ENCODE measurements at places on chromosomes 16 and 17. TPM values are rescaled to one million over a fixed set of nuclear protein-coding genes. Genes with fewer than 3 reads are reported as not detected.

DNA sequence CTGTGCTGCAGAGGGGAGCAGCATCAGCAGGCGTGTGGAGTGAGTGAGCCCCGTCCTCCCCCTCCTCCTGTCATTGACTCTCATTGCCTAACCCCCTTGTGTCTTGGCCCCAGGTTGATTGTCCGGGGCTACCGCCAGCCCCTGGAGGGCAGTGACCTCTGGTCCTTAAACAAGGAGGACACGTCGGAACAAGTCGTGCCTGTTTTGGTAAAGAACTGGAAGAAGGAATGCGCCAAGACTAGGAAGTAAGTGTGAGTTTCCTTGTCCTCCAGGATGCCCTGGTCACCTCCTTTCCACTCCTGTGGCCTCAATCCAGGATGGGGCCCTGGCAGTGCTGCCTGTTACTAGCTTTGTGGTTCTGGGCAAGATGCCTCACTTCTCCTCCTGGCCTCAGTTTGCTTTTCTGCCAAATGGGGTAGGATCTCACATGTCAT is 87.0 kb downstream of the ABCC1 start:
- DNase-seq = no peak

GRCh38 chr17:70661342-70662222 is 492.2 kb downstream of the KCNJ2 start:
- no peak for DNase-seq

Gene CASKIN2
- 34.3 TPM for total RNA-seq

DNA sequence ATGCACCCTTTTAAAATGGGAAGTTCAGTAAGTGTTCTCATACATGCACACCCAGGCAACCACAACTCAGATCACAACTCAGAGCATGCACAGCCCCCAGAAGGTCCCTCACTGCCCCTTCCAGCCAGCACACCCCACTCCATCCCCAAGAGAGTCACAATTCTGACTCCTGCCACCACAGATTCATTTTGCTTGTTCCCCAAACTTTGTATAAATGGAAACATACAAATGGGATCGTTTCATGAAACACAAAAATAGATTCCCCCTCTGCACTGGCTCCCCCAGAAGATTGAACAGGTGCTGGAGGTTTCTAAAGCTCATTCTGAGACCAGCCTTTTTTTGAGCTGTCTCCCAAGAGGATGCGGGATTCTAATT is 3.3 kb upstream of the TNFRSF13B start:
- no peak for DNase-seq

GRCh38 chr17:40548982-40549685 is 16.1 kb downstream of the CCR7 start:
- no peak for DNase-seq

GRCh38 chr17:3989041-3989886 is 25.0 kb upstream of the ATP2A3 start:
- DNase-seq = no peak

DNA sequence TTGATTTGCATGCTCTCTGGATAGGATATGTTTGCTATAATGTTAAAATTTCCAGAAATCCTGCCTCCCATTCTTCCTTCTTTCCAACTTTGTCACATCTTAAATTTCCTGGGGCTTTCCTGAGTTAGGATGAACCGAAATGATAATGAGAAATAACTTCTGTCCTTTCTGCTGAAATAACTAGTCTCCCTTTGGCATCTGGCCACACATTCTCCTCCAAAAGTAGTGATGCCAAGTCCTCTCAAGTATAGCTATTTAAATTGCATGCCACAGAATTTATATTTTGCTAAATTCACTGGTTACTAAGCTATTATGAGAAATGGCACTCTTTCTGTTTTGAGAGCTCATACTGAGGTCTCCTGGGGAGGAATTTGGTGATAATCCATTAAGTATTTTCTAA is 30.6 kb downstream of the FAM20A start:
- DNase-seq = no peak

Gene ZNF75A
- 19.2 TPM for total RNA-seq

DNA sequence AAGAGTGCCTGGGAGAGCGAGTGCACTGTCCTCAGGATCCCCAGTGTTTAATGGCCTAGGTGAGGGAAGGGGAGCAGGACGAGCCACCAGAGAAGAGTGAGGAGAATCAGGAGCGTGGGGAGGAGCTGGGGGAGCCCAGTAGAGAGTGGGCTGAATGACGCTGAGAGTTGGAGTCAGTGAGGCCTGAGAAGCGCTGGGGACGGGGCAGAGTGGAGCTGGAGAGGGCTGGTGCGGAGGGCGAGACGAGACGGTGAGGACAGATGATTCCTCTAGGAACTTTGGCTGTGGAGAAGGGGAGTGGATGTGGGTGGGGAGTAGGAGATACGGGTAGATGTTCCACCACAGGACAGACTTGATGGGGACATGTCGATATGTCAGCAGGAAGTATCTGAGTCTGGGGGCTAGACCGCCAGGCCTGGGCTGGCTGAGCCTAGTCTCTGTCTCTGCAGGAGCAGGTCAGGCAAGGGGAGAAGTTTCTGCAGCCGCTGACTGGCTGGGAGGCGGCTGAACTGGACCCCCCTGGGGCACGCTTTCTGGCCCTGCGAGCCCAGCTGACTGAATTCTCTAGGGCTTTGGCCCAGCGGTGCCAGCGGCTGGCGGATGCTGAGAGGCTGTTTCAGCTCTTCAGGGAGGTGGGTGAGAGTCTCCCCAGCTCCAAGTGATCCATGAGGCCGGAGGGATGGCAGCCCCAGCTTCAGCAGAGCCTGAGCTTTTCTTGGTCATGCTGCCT is 4.7 kb downstream of the PLEKHG4 start:
- no peak for DNase-seq

Gene HOXB1
- not detected for total RNA-seq

- no peak for DNase-seq
These were observed 27.9 kb upstream of the C16orf95 start for GRCh38 chr16:87344931-87345631.

Gene FOXF1
- total RNA-seq = 0.33 TPM

Gene SLC12A3
- total RNA-seq = not detected

DNA sequence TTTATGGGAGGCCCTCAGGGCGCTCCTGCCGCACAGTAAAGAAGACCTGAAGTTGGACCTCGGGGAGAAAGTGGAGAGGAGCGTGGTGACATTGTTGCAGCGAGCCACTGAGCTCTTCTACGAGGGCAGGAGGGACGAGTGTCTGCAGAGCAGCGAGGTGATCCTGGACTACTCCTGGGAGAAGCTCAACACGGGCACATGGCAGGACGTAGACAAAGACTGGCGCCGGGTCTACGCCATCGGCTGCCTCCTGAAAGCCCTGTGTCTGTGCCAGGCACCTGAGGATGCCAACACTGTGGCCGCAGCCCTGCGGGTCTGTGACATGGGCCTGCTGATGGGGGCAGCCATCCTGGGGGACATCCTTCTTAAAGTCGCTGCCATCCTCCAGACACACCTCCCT is 6.8 kb downstream of the KDM8 start:
- no peak for DNase-seq

Gene BCO1
- total RNA-seq = not detected

DNA sequence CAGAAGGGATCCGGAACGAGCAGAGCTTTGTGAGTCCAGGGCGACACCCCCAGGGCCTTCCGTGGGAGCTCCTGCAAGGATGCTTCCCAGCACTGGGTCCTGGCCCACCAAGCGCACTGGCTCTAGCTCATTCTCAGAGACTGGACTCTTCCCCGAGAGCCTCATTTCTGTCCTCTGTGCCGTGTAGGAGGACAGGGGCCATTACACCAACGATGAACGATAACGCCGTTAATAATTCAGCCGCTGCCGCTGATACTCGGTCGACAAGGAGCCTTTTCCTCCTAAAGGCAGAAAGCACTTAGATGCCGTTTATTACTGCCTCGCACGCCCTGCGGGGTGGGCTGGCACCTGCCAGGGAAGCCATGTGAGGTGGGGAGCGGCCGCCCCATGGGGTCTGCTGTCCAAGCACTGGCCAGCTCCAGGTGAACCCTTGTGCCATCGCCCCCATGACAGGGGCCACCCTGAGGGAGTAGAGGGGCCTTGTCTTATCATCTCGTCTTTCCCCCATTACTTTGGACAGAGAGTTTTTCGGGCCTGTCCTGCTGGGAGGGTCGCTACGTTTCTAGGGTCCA is 33.5 kb downstream of the TBC1D16 start:
- DNase-seq = no peak

GRCh38 chr17:79042421-79043190 is 18.6 kb downstream of the C1QTNF1 start:
- peak; percentile 69 for DNase-seq

Gene CYB561
- 9.0 TPM for total RNA-seq

DNA sequence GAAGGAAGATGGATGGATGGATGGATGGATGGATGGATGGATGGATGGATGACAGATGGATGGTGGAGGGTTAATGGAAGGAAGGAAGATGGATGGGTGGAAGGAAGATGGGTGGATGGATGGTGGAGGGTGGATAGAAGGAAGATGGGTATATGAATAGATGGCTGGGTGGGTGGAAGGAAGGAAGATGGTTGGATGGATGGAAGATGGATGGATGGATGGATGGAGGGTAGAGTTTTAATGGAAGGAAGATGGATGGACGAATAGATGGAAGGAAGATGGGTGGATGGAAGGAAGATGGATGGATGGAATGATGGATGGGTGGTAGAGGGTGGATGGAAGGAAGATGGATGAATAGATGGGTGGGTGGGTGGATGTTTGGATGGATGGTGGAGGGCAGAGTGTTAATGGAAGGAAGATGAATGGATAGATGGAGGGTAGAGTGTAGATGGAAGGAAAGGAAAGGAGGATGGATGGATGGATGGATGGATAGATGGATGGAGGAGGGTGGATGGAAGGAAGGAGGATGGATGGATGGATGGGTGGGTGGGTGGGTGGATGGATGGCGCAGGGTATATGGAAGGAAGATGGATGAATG is 22.1 kb downstream of the MLYCD start:
- no peak for DNase-seq

GRCh38 chr17:58047376-58048150 is 35.7 kb upstream of the DYNLL2 start:
- no peak for DNase-seq

DNA sequence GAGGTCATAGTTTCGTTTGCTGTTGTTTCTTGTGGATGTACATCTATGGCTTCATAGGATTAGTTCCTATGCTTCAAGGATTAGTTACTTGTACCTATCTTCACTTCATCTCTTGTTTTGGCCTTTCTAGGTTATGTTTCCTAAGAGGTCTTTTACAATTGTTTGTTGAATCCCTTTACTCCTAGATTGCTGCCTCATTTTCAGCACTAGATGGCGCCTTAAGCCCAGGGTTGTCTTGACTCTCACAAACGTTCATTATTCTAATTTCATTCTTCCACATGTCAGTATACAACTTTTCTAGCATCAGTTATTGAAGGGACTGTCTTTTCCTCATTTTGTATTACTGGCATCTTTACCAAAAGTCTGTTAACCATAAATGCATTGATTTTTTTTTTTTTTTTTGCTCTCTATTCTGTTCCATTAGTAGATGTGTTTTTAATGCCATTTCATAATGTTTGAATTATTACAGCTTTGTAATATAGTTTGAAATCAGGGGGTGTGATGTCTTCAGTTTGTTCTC is 45.0 kb upstream of the NACA2 start:
- no peak for DNase-seq

Gene OR2C1
- total RNA-seq = 0.22 TPM

Gene MTHFSD
- total RNA-seq = 10.2 TPM

DNA sequence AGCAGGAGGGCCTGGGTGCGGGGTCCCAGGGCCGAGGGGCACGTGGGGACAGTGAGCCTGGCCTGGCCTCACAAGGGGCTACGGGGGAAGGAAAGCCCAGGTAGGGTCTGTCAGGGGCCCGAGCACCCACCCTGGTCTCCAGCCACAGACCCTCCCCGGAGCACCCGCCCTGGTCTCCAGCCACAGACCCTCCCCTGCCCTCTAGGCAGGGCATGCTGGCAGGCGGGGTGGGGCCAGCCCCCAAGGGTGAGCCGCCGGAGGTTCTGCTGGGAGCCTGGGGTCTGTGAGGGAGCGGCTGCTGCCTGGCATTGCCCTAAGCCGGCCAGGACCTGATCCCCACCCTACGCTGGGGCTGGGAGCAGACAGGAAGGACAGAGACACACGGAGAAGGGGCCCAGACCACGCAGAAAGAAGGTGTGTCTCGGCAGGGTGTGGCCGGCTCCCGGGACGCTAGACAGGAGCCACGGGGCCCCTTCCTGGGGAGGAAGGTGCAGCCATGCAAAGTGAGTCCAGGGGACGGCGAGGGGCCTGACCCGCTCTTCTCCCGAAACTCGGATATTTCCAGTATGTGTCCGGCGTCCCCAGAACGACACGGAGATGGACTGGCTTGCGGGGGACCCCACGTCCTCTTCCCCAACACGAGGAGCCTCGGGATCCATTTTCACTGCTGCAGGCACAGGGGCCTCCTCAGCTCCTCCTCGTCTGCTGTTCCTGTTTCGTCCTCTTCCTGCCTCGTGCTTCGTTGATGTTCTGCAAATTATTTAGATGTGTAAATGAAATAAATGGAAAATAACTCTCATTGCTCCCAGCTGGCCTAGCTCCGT is 15.5 kb downstream of the UTS2R start:
- no peak for DNase-seq

DNA sequence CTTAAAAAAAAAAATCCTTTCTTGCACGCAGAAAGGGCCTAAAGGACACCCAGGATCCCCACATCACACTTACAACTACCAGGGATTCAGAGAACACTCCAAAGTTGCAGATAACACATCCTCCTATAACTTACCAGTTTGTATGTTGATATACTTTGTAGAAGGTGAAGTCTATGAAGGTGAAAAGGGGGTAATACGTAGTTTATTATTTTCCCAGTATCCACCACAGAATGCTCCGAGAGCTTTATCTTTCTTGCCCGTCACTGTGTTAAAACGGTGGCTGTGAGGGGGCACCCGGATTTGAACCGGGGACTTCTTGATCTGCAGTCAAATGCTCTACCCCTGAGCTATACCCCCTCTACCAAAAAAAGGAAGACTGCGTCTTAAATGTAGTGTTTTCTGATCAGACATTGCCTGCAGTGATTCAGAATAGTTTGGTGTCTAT is 7.9 kb upstream of the RPL23 start:
- DNase-seq = no peak

Gene ATP2C2
- not detected for total RNA-seq

DNA sequence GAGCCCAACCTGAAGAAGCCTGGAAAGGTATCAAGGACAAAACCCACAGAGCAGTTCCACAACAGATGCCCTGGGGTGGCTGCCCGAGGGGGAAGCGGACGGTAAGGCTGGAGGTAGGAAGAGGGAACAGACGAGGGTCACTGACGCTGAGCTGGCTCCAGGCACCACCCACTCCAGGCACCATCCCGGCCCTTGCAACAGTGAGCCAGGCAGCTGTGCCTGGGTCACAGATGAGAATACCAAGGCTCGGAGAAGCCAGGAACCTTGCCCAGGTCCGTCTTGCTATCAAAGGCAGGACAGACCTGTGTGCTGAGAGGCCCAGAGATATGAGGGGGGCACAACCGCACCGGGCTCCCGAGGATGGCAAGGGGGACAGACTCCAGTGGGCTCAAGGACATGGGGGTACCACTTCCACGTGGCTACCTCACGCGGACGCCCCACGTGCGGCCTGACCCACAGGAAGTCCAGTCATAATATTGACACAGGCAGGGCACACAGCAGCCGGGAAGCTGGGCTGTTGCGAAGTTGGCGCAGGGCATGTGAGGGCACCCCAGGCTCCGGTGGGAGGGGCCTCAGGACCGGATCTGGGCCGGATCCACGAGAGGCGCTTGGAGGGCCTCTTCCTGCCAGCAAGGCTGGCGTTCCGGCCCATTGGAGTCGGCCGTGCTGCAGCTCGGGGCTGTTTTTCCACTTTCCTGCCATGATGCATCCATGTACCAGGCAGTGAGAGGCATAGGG is 29.9 kb downstream of the PEMT start:
- peak; percentile 31 for DNase-seq

- no peak for DNase-seq
These were observed 24.0 kb downstream of the RNF213 start for GRCh38 chr17:80284631-80285030.

Gene SLC4A1
- total RNA-seq = not detected

All from left ventricle myocardium inferior (tissue), 1 donor.